ENCODE measurements at places on chromosomes 16 and 17.

GRCh38 chr17:61362396-61362795, 37.2 kb upstream of the TBX2 start:
- DNase-seq, result no peak

GRCh38 chr17:13253733-13254410, 236.0 kb upstream of the ELAC2 start:
- no peak for DNase-seq

DNA sequence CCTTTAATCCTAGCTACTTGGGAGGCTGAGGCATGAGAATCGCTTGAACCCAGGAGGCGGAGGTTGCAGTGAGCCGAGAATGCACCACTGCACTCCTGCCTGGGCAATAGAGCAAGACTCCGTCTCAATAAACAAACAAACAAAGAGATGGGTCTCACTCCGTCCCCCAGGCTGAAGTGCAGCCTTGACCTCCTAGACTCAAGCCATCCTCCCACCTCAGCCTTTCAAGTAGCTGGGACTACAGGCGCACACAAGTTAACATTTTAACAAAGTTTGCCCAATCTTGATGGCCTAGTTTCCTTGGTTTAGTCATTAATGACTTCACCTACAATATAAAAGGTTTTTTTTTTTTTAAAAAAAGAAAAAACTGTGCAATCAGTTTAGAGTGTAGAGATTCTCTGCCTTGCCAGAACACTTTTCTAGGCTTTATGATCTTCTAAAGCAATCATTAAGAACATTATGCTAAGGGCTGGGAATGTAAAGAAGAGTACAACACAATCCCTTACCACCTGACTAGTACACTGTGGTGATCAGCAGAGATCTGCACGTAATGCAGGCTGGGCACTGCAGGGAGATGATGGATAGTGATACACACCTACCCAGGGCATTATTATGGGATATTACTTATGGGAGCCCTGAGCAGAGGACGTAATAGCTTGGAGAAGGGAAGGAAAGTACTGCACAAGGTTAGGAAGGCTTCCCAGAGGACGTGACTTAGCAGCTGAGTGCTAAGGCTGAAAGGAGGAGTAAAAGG, 6.9 kb downstream of the GOT2 start:
- DNase-seq, result no peak

DNA sequence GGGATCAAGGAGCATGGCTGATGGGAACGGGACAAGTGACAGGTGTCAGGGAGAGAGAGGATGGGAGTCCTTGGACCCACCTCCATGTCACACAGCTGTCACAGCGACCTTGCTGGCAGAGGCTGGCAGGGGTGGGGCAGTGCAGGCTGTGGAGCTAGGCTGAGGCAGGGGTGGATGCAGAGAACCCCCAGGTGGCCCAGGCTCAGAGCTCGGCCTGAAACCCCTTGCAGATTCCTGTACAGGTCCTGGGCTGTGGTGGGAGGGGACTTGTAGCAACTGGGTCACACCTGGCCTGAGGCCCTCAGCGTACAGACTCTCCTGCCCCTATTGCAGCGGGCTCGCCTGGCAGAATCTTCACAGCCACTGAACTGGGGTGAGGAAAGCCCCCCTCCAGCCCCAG, 174.1 kb downstream of the NTN1 start:
- no peak for DNase-seq

DNA sequence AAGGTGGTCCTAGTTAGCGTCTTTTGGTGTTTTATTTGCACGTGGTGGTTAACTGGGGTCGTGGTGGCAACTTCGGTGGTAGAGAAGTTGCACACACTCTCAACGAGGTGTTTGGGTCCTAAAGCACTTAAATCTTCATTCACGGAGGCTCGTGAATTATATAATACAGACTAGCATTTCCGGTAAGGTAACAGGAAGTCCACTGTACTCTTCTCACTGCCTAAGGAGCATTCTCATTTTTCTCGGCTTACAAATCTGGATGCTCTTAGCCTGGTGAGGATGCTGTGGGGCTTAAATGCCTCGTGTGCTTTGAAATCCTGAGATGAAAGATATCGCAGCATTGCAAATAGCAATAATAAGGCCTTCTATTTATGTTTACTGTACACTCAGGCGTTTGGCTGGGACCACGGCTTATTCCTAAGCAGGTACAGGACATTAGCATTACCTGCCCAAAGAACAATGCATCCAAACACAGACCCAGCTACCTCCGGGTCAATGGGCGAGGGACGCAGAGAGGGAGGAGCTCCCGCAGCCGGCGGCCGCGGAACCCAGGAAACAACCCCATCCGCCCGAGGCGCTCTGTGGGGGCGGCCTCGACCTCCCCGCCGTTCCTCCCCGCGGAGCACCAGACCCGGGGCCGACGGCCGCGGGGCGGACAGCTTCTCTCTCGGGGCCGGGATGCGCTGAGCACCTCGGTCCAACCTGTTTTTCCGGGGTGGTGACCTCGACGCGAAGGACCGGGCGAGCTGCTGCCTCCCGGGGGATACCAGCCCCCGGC, 856 bp downstream of the DNAJA2 start:
- peak; percentile 26 for DNase-seq

DNA sequence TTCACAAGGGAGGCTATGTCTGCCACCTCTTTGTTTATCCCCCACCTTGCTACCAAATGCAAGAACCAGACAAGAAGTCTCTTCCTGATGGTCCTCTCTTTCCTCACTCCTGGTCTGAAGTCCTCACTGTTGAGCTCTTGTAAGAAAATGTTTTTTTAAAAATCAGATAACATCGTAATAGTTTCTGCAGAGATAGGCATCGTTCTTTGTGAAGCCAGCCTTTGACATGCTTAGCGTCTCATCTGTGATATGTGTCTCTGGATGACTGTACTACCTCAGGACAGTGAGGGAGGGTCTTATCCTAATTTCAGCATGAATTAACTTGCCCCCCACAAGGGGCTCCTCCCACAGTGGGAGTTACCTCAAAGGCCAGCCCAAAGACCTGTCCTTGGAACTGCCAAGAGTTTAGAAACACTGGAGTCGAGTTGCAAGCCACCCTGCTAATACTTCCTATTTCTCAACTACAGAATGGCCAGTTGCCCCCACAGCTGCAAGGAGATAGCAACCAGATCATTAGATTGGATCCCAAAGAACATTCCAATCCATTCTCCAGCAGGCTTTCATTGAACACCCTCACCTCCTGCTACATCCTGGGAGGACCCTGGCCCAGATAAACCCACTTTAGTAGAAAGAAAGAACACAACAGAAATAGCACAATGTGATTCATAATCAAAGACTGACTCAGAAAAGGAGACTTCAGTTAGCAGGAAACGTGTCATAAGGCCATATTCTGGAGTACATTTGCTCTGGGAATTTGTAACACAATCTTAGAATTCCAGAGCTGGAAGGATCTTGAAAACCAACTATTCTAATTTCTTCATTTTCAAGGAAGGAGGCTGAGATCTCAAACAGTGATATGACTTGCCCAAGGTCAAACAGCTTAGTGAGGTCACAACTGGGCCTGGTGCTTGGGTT, 151.0 kb downstream of the IRX3 start:
- DNase-seq, result no peak

DNA sequence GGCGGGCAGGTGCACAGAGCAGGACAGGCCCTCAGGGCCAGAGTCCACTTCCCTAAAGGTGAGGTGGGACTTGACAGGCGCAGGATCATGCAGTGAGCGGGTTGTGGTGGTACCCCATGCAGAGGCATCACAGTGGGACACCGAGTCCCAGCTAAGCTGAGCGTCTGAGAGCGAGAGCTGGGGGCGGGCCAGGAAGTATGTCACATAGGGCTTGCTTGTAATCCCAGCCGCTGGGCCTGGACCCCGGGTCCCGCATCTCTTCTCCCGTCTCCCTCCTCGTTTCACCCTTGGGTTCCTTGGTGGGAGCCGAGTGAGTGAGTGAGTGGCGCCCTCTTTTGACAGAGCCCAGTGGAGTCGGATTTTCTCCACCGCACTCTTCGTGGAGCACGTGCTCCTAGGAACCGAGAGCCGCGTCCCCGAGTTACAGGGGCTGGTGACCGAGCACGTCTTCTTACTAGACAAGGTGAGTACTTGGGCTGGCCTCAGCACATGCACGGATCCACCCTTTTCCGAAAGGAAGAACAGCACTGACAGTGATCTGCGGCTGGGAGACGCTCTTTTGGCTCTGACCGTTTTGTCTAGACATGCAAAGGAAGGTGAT, 50.8 kb upstream of the ENDOV start:
- no peak for DNase-seq

Data from tibial artery (tissue), 4 donors.